ENCODE measurements at places on chromosomes 2 and 18.

DNA sequence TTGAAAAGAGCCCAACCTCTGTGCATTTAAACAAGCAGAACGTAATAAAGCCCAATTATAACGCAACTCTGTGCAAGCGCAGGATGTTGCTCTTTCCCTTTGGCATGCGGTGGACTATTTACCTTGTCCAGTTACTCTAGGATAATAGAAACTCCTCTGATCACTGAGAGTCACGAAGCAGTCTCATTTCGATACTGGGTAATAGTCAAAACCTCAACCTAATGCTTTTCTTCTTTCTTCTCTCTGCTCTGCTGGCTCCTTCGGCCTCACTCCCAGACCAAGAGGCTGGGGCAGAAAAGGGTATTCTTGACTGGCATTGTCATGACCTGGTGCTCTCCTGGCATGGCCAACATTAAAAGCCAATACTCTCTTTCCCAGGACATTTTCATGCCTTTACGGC lies 89.7 kb upstream of the GCFC2 start:
- no peak for DNase-seq

GRCh38 chr2:35915261-35915660 lies 440.3 kb upstream of the CRIM1 start:
- DNase-seq, result no peak

DNA sequence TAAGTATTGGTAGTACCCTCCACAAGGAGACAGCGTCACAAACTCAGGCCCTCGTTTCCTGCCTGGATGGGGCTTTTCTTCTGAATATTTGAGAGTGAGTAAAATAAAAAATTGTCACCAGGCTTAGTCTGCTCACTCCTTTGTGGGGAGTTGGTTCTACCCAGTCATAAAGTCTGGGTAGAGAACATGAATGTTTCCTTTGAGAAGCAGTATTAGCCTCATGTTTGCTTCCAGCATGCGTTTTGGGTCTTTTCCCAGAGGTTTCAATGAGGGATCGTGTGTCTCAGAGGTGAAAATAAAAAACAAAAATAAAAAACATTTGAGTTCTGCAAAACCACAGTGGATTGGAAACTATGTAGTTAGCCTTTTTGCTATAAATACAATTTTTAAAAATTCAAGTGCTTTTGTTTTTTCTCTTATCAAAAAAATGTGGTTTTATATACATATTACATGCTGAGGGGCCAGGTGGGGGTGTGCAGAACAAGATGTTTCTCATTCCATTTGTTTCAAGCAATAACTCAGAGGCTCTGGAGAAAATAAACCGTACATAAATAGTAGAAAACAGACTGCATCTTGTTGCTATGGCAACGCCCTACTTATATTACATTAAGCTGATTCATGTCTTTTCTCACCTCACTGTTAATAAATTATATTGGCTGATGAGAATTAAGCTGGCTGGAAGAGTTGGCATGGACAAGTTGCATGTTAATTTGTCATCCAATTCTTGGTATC lies 225.4 kb upstream of the FBXO11 start:
- DNase-seq, result no peak

GRCh38 chr2:114729026-114729425 lies 286.6 kb downstream of the DPP10 start:
- no peak for DNase-seq

DNA sequence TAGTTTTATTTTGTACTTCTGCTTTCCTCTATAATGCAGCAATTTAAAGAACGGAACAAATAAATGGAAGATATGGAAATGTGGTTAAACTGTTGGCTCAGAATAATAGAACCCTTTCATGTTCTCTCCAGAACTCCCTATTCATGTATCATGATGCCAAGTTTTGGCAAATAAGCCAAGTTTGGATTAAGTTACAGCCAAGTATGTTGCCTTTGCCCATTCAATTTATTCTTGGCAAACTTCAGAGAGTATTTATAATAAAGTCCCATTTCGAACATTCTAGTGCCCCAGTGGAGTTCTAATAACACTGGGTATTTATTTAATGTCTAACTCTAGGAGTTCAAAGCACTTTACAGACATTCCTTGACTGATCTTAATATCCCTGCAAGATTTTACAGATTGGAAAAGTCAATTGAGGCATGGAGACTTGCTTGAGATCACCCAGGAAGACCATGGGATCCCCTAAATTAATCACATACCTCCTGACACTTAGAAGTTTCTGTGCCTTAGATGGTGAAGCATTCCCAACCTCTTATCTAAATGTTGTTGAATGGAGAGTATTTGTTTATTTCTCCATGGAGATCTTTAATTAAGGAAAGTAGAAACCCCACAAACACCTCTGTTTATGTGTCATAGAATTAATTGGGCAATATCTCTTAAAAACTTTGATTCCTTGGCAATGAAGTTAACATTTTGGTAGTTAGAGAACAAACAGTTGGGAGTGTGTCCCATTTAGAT lies 106.7 kb downstream of the ACKR3 start:
- DNase-seq, result no peak

All from ureter (tissue), 1 donor.